ENCODE measurements at places on chromosomes 12 and 14.

DNA sequence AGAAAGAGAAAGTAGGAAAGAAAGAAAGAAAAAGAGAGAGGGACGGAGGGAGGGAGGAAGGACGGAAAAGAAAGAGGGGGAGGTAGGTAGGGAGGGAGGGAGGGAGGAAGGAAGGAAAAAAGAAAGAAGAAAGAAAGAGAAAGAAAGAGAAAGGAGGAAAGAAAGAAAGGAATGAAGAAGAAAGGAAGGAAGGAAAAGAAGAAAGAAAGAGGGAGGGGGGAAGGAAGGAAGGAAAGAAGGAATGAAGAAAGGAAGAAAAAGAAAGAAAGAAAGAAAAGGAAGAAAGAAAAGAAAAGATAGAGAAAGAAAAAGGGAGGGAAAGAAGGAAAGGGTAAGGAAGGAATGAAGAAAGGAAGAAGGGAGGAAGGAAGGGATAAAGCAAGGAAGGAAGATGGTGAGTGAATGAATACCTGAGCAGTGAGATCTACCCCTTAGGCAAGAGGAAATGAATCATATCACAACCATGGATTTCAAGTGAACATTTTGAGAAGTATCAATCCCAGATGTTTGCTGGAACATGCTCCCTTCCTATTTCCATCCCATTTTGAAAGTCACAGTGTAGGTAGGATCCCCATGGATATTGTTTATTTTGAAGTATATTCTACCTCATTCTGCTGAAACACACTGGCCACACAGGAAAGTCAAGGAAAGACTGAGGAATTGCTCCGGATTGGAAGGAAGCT, 639.4 kb upstream of the TBX3 start:
- no peak for DNase-seq

GRCh38 chr14:36517242-36518030, 2.6 kb downstream of the NKX2-1 start:
- peak; percentile 53 for DNase-seq

DNA sequence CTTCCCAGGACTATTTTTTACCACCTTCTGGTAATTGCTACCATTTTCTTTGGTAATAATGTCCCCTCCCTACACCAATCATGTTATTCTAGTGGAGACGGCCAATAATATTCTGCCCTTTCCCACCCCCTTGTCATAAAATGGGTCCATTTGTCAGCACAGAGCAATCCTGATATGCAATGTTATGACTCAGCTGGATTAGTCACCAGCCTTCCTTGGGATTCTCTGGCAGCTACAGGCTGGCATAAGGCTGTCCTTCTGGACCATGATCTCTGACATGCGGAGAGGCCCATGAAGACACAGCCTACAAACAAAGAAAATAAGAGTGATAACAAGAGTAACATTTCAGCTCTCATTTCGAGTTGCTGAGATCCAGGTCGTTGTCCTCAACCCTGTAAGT, 222.0 kb upstream of the CPNE8 start:
- no peak for DNase-seq

GRCh38 chr12:129523621-129524020, 380.2 kb downstream of the TMEM132D start:
- no peak for DNase-seq

- no peak for DNase-seq
These were observed 20.6 kb downstream of the COX14 start for GRCh38 chr12:50132505-50133135.
